ENCODE measurements at places on chromosomes 5 and 9.

DNA sequence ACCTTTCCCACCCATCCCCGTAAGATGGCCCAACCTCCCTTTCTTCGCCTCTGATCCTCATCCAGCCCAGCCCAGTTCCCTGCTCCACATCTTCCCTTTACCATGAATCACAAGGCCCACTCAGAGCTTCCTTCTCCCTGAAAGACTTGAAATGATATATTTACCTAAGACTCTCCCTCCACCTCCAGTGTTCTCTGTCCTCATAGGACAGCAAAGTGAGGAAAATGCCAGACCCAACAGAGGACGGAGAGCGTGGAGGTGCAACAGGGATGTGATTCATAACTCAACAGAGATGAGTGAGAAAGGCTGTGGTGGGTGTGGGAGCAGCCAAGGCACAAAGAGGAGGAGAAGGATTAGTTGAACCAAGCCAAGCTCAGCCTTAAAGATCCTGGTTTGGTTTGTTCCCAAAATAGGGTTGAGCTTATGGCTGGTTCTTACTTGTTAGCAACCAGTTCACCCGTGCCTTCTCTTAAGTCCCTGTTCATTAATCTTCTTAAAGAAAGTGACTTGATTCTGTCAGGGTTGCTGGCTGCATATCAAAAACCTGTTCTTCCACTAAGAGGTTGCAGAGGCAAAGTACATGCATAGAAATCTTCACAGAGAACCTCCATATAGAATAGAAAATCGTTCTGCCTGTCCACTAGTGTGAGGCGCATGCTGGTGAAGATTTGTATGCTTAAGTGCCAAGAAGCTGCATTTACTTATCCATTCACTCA, 183.2 kb downstream of the ACTL7B start:
- no peak for DNase-seq

GRCh38 chr9:131889437-131890251, 149.8 kb upstream of the RAPGEF1 start:
- no peak for DNase-seq

DNA sequence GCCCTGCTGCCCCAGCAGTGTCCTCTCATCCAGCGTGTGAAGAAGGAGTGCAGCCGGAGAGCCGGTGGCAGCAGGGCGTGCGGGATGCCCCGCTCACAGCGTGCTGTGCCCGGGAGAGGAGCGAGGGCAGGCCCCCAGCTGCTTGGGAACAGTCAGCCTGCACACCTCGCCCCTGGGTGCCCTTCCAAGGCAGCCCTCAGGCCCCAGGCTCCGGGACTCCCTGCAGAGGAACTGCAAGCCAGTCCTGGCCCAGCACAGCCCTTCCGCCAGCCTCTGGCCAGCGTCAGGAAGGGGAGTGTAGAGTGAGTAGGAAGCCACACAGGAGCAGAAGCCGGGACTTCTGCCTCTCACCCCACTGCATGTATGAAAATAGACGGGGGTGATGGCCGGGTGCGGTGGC, 43.5 kb downstream of the ADAMTS2 start:
- DNase-seq: no peak

GRCh38 chr5:173969167-173970049, 19.6 kb upstream of the C5orf47 start:
- DNase-seq: no peak

- no peak for DNase-seq
Observed at GRCh38 chr9:82539146-82539545, 523.8 kb downstream of the RASEF start.

DNA sequence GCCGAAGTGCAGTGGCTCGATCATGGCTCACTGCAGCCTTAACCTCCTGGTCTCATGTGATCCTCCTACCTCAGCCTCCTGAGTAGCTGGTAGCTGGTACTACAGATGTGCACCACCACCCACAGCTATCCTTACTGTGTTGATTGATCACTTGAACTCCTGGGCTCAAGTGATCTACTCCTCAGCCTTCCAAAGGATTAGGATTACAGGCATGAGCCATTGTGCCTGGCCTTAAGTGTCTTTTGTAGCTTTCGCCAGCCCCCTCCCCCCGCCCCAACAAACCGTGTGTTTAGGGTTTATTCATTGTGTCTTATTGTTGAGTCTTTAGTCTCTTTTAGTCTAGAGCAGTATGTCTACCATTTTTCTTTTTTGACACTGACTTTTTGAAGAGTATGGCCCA, 33.1 kb downstream of the SPIN1 start:
- no peak for DNase-seq

GRCh38 chr5:149235841-149236240, 35.8 kb upstream of the AFAP1L1 start:
- no peak for DNase-seq

GRCh38 chr5:171102877-171103610, 206.0 kb upstream of the TLX3 start:
- DNase-seq: no peak

DNA sequence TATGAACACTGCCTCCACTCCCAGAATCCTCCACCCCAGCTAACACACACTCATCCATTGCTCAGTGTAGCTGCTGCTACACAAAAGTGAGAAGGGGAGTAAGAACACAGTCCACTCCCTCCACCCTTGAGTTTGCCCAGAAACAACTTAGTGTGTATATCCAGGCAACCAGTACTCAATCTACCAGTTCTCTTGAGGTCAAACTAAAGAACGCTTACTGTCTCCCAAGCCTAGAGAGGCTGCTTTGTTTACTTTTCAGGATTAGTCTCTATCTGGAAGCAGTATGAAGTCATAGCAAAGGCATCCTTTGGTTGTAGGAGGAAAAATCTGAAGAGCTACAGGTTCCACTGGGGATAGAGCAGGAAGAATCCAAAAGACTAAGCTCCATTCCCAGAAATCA, 296.3 kb downstream of the KCNN2 start:
- DNase-seq: no peak

DNA sequence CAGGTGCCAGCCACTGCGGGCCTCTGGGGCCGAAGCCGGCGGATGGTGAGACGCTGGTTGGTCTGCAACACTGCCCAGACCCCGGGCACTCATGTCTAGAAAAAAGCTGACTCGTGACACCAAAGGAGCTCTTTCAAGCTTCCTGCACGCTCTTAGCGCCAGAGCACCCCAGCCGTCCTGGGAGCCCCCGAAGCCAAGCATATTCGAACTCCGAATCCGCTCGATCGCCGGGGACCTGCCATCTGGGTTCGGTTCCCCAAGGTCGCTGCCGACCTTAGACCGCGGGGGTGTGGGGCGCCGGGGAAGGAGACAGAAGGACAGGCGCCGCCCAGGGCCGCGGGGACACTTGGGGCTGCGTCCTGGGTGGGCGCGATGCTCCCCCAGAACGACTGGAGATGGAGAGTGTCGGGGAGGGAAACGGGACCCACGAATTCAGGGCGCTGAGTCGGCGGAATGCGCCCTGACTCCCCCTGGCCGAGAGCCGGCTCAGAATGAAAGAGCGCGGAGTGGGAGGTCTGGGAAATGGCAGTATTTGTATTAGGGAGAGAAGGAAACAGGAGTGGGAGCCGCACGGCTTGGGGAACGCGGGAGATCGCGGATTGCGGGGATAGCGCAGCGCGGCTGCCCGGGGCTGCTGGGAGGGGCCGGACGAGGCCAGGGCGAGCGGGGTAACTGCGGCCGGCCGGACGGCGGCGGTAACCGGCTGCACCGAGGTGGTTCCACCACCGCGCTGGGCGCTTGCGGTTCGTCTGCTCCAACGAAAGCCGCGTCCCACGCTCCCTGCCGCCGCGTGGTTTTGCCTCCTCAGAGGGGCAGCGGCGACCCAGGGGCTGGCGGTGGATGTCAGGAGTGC, 20.1 kb upstream of the MARCHF6 start:
- no peak for DNase-seq

- no peak for DNase-seq
Observed at GRCh38 chr5:38831909-38832308, 13.9 kb upstream of the OSMR start.

- DNase-seq: no peak
Observed at GRCh38 chr5:38613992-38614836, 57.8 kb upstream of the LIFR start.

DNA sequence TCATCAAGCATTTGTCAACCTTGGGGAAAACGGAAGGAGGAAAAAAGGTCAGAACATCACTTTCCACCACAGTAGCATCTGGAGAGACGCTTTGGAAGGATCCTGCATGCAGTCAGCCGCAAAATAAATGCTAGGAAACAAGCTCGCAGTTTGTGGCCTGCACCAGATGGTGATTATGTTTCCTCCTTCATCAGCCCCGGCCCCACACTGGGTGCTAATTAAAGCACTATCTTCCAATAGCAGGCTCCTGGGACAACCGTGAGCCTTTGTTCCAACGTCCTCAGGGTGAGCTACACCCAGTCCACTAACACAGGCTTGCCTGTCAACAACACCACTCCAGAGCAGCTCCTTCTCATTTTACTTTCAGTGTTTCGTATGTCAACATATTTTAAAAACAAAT, 64.0 kb downstream of the RNF130 start:
- DNase-seq: no peak

DNA sequence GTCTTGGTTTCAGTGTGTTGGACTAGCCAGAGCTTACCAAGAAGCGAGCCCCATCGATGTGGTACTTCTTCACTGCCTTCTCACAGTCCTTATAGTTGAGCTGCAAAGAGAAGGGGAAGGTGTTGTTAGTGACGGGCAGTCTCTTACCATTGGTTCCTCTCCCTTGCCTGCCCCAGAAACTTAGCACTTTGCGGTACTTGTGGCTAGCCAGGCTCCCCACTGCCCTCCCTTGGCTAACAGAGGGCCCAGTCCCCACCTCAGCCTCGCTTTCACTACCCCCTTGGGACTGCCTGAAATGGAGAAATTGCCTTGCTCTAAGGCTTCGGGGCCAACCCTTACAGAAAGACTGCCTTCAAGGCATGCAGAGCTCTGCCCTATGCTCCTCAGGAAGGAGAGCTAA, 4.3 kb downstream of the LCP2 start:
- DNase-seq: no peak

DNA sequence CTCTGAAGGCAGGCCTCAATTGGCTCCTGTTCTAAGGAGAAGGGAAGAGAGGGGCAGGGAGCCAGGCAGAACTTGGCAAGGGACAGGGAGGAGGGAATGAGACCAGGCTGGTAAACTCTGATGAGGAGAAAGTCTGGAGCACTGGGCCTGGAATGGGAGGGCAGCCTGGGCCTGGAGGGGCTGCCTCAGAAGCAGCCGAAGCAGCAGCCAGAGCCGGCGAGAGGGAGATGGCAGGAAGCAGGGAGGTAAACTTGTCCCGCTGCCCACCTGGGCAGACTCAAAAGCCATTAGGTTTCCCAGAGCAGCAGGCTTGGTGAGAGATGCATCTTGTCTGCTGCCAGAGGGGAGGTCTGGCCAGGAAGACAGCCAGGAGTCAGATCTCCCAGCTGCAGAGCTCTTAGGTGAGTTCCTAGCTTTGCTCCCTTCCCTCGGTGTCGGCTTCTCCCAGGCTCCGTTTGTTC, 37.0 kb upstream of the CRB2 start:
- DNase-seq: no peak

DNA sequence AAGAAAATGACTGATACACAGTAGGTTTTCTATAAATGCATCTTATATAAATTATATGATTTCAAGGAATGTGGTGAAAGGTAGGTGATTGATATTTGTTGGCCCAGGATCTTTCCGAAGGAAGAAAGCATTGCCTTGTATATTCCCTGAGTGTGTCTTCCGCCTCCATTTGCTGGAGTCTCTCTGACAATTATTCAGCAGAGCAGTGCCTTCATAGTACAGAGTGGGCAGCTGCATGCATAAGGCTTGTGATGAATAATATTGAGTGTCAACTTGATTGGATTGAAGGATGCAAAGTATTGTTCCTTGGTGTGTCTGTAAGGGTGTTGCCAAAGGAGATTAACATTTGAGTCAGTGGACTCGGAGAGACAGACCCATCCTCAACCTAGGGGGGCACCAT, 58.5 kb downstream of the CETN3 start:
- no peak for DNase-seq

DNA sequence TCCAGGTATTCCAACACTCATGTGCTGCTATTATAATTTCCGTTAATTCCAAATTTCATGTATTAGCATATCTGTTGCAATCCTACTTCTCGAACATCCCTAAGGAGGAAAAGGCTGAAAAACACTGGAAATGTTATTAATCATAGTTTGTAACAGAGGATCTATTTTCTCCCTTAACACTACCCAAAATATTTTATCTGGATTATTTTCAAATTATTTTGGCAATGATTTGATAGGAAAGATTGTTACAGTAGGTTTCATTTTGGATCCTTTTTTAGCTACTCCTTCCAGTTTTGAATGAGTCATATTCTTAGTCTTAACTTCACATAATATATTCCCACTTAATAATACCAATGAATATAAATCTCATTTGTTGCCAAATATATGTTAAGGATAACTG, 13.9 kb upstream of the NAA35 start:
- no peak for DNase-seq

- no peak for DNase-seq
Observed at GRCh38 chr5:135345956-135346731, 52.9 kb downstream of the MACROH2A1 start.

DNA sequence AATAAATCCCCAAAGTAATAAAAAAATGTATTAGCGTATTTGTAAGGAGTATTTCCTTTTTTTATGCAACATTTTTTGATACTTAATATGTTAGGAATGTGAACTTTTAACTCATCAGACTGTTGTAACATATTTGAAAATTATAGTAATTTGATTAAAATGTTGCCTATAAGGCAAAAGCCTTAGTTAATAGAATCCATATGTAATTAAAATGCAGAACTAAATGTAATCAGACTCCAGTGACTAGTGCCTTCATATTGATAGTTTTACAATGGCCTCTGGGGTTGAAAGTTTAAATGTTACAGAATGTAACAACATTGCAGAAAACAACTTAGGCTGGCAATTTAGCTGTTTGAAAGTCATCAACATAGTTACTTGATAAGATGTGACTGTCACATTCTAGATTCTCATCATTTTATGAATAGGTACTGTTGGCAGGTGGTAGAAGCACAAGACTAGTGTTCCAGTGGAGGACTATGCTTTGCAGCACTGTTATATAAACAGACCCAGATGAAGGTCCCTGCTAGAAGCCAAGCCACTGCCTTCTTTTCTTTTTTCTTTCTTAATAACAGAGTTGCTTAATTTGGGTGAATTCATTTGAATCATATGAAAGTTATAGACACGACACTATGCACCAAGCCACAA, 382.9 kb downstream of the CCDC171 start:
- DNase-seq: no peak

- DNase-seq: no peak
Observed at GRCh38 chr9:105673850-105674387, 11.7 kb downstream of the TAL2 start.

GRCh38 chr9:91908293-91908623, 41.8 kb downstream of the ROR2 start:
- DNase-seq: no peak

GRCh38 chr5:114450437-114450836, 88.6 kb downstream of the KCNN2 start:
- DNase-seq: no peak

GRCh38 chr5:35477321-35477720, 140.3 kb upstream of the SPEF2 start:
- no peak for DNase-seq

- DNase-seq: no peak
Observed at GRCh38 chr9:17810728-17811571, 232.1 kb downstream of the SH3GL2 start.

DNA sequence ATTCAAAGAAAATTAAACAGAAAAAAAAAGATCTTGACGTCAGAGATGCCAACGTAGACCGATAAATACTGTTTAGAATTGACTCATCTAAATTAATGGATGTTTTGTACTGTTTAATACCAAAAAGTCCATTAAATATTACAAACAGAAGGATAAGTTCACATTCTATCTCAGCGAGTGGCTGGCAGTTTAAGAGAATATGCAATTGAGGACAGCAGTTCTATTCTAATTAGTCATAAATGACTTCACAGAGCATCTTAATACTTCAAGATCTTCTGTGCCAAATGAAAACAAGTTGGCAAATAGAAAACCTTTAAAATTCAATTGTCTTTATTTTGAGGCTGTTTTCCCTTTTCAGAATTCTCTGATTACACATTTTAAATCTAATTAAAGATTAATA, 326.6 kb upstream of the NREP start:
- DNase-seq: no peak

All from stimulated activated CD8-positive, alpha-beta memory T cell treated with anti-CD3 and anti-CD28 coated beads, Interleukin-15, amount 100 ng/mL, for 24 hours (primary cell).